ENCODE measurements at places on chromosomes 12 and 14.
A peak's percentile ranks its signal among the peaks of the same experiment; 100 is the strongest.

DNA sequence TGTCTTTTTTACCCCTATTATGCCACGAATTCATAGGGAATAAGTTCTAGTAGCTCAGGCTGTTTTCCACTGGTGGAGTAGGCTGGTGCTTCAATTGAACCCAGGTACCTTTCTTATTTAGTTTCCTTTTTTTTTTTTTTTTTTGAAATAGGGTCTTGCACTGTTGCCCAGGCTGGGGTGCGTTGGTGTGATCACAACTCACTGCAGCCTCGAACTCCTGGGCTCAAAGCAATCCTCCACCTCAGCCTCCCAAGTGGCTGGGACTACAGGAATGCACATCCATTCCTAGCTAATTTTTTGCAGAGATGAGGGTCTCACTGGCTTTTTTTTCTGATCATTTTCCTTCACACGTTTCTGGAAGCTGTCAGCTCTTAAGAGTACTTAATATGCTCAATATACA is 2.7 kb downstream of the CREBL2 start:
- no peak for DNase-seq

DNA sequence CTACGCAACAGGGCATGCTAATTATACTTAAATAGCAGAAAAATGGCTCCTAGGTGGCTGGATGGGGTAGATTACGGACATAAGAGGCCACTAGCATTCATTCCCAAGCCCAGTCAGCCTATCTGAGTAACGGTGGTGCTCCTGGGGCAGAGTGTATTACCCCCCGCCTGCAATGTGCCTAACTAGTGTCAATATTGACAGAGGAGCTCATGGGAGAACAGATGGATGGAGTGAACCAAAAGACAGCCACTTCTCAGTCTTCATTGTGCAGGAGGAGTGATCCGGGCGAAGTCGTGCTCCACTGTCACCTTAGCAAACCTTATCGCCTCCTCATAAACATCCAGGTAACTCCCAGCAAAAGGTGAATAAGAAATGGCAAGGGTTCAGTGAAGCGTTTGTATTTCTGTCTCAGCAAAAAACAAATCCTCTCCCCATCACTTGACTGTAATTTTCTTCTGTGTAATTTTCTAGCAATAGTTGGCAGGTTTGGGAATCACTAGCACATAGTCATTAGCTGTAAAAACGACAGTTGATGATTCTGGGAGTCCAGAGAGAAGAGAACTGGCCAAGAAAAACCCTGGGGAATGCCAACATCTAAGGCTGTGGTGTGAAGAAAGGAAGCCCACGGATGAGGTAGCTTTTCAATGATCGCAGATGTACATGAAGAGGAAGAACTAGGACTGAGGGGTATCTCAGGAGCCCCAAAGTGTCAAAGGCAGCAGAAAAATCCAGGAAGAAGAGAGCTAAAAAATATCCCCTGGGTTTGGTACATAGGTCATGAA is 126.6 kb upstream of the BCL2L14 start:
- no peak for DNase-seq

DNA sequence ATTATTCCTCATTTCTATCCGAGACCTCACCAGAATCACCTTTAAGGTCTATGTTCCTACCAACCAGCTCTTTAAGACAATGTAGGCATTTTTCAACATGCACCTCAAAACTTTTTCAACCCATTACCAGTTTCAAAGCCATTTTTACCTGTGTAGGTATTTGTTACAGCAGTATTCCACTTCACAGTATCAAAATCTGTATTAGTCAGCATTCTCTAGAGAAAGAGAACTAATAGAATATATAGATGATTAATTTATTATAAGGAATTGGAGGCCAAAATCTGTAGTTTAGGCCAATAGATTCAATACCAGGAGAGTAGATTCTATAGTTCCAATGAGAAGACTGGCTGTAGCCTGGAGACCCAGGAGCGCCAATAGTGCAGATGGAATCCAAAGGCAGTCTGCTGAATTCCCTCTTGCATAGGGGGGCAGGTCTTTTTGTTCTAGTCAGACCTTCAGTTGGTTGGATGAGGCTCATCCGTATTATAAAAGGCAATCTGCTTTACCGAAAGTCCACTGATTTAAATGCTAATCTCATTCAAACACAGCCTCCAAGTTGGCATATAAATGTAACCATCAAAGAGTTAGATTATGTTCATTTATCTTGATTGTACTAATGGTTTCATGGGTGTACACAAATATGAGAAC is 151.6 kb upstream of the SYT1 start:
- no peak for DNase-seq

DNA sequence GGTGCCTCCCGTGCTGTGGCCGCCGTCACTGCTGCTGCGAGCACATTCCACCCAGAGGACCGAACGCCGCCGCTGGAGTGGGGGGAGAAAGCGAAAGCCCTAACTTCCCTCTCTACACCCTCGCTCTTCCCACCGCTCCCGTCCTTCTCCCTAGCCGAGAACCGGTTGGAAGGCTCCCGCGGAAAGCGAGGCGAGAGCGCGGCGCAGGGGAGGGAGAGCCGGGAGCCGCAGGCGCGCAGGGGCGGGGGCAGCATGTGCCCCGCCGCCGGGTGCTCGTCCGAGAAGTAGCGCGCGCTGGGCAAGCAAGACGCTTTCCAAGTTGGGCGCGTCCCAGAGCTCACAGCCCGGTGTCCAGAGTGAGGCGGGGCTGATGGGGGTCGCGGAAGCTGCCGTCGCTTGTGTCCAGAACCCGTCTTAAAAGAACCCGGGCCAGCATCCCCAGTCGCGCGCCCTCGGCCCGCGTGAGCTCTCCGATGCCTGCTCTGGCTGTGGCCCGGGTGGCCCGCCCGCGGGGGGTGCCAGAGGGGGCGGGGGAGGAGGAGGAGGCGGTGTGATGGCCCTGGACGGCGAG is at the start of gene TRHDE:
Gene TRHDE, plus strand, starts transcription at position 280 of the 571 bp plus-strand sequence. Its CDS starts 274 bp downstream, at position 554.
- DNase-seq = peak; percentile 67

- no peak for DNase-seq
Measured at GRCh38 chr14:105123981-105124765, 44.4 kb downstream of the JAG2 start.

GRCh38 chr12:27800819-27801218 is 20.8 kb upstream of the MANSC4 start:
- no peak for DNase-seq

DNA sequence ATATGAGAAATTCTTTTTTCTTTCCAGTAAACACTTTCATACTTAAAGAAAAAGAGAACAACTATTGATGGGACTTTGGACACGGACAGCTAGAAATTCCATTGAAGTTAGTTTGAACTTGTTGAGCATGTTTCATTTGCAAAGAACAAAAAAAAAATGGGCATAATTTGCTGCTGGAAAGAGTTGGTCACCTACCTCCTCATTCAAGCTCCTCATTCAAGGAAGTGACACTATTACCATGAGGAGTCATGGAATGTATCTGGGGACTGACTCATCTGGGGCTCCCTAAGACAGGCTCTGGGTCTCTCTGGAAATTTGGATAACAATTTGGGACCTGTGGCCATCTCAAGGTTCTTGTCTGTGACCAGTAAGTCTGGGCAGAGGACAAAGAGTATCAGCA is 50.4 kb downstream of the KICS2 start:
- DNase-seq = no peak

DNA sequence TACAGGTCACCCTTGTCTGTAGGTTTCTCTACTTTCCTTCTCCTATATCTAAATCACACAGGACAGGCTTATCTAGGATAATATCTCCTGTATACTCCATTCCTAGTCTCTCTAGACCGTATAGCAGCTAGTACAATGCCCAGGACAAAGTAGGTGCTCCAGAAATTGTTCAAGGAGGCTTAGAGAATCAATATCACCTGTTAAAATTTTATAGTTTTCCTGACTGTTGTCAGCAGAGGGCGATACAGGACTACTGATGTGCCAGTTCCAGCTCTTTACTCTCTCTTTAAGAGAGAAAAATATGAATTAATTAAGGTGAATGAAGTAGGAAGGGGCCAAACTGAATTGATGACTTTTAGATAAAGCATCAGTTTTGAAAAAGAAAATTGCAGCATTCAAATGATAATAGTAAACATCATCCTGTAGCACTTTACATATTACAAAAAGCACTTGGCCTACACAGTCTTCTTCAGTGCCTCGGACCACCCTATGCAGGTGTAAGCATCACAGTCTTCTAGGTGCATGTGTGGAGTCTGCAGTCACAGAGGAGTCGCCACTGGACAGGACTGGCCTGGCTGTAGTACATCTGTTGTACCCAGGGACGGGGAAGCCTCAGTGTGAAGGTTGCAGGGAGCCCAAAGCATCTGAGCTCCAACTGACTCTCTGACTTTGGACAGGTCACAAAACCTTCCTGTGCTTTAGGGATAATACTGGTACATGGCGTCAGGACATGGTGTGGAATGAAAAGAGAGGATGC is 61.9 kb upstream of the MAX start:
- DNase-seq = peak; percentile 47

GRCh38 chr12:132351751-132352495 is 22.5 kb upstream of the GALNT9 start:
- DNase-seq = no peak

DNA sequence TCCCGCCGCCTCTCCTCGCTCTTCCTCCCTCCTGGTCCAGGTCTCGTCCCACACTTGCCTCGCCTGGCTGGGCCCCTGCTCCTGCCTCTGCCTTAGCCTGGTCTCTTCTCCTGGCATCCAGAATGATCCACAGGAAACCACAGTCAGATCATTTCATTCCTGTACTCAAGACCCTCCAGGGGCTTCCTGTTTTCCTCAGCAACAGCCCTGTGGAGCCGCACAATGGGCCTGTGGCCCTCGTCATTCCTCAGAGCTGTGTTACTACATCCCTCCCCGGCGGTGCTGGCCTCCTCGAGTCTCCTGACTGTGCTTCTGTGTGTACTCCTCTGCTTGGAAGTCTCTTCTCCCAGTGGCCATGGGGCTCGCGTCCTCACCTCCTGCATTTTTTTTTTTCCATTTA is 20.1 kb downstream of the ATP6V0A2 start:
- DNase-seq = no peak

- no peak for DNase-seq
Measured at GRCh38 chr12:8847435-8847834, 25.0 kb downstream of the A2ML1 start.

DNA sequence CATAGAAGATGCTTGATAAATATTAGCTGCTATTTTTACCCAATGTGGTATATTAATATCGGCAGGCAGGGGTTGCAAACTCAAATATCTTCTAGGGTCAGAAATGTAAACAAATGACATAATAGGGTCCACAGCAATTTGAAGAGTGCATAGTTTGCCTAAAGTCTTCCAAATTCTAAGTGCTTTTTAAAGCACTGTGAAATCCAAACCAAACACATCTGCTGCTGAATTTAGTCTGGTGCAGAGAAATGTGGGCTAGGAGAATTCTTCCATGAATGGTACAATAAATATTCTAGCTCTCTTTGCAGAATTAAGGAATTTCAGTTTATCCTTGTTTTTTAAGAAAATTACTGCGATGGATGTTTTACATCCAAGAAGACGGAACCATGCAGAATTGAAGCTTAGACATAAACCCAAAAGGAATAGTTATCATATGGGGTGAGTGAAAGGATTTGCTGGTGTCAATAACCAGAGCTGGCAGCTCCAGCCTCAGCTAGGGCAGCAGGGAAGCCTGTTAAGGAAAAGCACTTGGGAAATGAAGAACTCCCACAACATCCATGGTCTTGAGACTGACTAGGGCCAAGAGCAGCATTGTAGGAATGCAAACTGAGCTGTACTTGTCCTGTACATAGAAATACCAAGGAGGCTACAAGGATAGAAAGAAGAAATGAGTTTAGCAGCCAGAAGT is 65.5 kb downstream of the PTPRR start:
- no peak for DNase-seq

- DNase-seq = no peak
Measured at GRCh38 chr12:24730489-24730896, 218.4 kb downstream of the BCAT1 start.

GRCh38 chr14:36946872-36947271 is 225.5 kb downstream of the SLC25A21 start:
- no peak for DNase-seq

DNA sequence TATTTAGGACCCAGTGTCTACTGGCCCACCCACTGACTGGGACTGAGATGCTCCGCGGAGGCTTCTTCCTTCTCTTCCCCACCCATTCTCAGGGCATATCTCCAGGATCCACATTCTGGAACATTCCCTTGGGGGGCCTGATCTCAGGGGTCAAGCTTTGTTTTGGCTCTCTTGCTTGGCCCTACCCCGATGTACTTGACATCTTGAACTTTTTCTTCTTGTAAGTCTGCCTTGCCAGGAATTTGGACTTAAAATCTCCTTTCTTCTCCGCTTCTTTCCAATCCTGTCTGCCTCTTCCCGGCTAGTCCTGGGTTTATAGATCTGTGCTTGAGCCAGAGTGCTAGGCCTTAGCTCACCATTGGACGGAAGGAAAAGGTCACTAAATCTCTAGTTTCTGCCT is 22.1 kb downstream of the DACT1 start:
- no peak for DNase-seq

- DNase-seq = no peak
Measured at GRCh38 chr12:28937196-28937595, 211.9 kb upstream of the FAR2 start.

DNA sequence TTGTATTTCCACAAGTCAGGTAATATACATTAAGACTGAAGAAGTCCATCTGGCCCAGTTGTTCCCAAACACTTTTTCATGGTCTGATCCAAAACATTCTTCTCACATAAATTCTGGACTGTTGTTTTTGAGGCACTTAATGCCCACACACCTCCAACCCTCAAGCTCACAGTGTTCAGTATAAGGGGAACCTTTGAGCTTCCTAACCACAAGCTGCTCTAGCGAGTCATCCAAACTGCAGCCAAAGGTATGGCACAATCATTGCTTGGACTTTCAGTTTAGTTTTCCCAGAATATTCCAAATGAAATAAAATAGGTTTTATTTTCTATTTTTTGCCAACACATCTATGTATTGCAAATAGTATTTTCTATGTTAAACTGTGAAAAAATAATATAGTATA is 103.0 kb downstream of the PUS7L start:
- DNase-seq = no peak
